ENCODE measurements at places on chromosomes 2 and 18. TPM values are rescaled to one million over a fixed set of nuclear protein-coding genes. Genes with fewer than 3 reads are reported as not detected.

GRCh38 chr2:85945586-85945985 is 56.8 kb upstream of the ST3GAL5 start:
- no peak for DNase-seq

DNA sequence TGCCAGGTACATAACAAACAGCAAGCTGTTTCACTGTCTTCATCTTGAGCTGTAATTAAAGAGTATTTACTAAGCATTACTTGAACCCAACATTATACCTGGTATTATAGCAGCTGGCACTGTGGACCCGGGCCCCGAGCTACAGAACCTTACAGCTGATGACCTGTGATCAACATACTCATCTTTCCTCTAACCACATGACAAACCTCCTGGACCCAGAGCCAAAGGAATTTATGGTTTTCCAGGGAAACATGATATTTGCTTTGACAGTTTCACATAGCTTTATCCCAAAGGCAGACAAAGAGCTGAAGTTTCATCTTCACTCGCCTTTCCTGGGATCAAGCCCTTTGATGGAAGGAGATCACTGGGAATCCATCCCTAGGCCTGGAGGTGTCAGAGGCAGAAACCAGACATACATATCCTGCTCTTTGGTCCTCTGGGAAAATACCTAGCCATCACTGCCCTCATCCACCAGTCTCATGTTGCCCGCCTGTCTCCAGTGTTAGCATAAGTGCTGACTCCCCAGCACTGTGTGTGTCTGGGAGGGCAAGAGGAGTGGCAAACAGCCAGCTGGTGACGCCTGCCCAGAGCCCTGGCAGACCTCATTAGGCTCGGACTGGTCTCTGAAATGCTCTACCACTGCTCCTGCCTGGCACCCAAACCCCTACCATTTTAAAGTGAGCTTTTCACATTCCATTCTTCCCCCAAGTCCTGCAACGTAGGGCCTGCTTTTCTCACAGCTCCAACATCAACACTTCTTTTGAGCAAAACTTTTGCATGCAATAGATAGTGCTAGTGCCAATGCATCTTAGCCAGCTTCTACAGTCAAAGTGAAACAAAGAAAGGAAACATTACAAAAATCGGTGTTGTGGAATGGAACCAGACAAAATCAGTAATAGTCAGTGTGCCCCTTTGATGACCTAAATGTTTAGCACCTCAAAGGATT is 138.8 kb upstream of the CTAGE1 start:
- no peak for DNase-seq

DNA sequence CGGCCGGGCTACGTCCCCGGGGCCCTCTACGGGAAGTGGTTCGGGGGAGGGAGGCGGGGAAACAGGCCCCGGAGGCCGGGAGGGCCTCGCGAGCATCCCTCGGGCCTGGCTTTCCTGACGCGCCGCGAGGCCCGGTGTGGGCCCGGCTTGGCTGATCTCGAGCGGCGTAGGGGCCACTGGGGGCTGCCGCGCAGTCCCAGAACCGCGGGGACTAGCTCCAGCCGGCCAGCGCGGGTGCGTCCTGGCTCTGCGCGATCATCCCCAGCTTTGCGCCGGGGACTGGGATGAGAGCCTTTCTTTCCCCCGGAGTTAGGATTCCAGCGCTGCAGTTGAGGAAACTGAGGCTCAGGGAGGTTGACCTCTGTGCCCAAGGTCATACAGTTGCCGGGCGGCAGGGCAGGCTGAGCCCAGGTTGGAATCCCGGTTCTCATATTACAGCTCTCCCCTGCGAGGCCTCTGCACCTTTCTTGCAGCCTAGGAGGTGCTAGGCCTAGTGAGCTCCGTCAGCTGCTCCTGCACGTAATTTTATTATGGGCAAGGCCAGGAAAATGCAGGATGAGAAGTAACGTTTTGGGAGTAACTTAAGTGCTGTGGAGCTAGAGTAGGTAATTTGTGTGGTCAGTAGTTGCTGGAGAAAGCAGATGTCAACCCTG is 501 bp downstream of the LPIN1 start:
- no peak for DNase-seq

- no peak for DNase-seq
Measured at GRCh38 chr2:218996937-218997336, 3.7 kb upstream of the CRYBA2 start.

- DNase-seq: no peak
Measured at GRCh38 chr2:286774-287392, 1.0 kb downstream of the ALKAL2 start.

DNA sequence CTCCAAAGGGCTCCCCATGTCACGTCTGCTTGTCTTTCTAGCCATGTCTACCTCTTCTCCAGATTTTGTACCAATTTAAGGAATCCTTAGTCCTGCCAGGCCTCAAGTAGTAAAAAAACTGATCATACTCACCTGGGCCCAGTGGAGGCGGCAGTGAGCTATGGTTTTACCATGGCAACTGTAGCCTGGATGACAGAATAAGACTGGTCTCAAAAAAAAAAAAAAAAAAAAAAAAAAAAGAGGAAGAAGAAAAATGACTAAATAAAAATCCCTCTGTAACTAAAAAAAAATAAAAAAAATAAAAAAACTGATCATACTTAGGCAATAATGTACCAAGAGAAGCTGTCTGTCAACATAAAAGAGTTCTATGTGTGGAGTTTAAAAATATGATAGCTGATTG is 221.6 kb downstream of the NR4A2 start:
- peak; percentile 26 for DNase-seq

- no peak for DNase-seq
Measured at GRCh38 chr2:134021830-134022524, 231.9 kb upstream of the MGAT5 start.

- no peak for DNase-seq
Measured at GRCh38 chr2:171667041-171667440, 20.2 kb upstream of the DYNC1I2 start.

DNA sequence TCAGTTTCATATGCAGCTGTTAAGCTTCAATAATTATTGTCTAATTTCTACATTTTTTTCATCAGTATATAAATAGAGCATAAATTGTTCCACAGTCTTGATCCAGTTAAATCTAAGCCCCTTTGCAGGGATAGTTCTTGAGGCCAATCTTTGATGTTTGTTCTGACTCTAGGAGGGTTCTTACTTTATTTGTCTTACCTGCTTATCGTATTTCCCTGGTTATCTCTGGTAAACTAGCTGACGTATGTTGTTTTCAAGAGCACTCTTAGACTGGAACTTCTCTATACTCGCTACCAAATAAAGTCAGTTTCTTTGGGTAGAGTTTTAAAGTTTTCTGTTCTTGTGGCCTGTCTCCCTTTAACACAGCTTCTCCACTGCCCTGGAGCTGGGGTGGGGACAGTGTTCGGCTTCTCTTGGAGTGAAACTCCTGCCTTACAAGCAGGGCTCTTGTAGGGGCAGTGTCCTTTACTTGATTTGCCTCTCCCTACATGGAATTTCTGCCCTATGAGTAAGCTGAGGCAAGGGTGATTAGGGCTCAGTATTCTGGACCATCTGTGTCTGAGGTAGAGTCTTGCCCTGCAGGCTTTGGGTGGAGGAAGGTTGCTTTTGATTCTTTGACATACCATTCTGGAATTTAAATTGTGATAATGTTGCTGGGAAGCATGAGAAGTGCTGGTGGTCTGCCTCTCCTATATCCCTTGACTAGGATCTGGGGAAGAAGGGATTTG is 90.3 kb downstream of the PTPN4 start:
- DNase-seq: no peak

DNA sequence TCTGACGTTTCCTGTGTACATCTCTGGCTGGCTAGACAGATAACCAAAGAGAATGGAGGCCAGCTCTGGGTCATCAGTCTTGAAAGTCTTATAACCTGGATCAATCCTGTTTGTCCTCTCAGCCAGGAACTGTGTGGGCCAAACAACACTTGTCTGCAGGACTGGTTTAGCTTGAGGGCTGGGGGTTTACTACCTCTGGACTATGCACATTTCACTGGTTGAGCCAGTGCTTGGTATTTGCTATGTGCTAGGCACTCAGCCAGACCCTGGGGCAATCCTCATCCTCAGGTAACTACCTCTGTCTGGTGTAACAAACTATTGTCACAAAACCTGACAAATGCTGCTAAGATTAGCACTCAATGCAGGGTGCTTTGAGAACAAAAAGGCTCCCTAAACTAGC is 169.7 kb downstream of the HAUS1 start:
- no peak for DNase-seq

B3GNT7 gene
- 3.4 TPM for total RNA-seq

SRD5A2 gene
- not detected for total RNA-seq

ANTXR1 gene
- not detected for total RNA-seq

COL4A3 gene
- total RNA-seq: 0.27 TPM

LCT gene
- total RNA-seq: not detected

Data from CD8-positive, alpha-beta T cell (primary cell).